ENCODE measurements at places on chromosomes 5 and 9.

GRCh38 chr5:40160435-40160834 lies 519.3 kb upstream of the PTGER4 start:
- no peak for DNase-seq

- DNase-seq: peak; percentile 48
Measured at GRCh38 chr9:1939926-1940368, 75.2 kb upstream of the SMARCA2 start.

DNA sequence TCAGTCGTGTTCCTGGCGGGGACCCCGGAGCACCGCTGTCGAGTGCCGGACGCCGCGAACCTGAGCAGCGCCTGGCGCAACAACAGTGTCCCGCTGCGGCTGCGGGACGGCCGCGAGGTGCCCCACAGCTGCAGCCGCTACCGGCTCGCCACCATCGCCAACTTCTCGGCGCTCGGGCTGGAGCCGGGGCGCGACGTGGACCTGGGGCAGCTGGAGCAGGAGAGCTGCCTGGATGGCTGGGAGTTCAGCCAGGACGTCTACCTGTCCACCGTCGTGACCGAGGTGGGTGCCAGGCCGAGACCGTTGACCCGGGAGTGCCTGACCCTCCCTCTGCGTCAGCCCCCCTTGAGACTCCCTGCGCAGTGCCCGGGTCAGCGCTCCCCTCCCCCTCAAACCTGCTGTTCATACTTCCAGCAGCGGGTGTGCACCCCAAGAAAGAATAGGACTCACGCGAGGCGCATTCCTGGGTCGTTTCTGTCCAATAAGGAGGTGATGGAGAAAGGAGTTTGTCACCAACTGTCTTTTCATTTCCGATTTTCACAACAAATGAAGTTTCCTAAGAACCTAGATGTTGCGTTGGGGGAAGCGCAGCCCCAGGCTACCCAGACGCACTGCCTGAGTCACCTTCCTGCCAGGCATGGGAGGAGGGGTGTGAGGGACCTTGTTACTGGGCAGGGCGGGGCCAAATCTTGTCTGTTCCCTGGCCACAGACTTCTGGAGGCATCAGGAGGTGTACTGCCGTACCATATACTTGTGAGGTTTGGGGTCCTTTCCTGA lies 722 bp downstream of the SLC22A4 start:
- DNase-seq: no peak

DNA sequence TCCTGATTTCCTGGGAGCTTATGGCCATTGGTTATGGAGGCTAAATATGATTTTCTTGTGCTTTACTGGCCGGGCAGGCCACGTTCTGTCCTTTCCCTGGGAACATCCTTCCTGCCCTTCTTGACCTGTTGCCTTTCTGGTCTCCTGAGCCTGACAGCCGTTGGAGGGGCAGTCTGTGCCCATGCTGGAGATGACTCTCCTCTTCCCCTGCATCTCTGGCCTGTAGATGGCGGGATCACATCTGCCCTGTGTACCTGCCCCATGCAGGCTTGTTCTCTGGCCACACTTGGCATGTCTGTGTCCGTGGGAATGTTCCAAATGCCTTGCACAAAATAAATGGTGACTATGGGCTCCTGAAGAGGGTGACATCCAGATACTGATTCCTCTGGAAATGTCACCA lies 253.1 kb upstream of the IRX4 start:
- no peak for DNase-seq

DNA sequence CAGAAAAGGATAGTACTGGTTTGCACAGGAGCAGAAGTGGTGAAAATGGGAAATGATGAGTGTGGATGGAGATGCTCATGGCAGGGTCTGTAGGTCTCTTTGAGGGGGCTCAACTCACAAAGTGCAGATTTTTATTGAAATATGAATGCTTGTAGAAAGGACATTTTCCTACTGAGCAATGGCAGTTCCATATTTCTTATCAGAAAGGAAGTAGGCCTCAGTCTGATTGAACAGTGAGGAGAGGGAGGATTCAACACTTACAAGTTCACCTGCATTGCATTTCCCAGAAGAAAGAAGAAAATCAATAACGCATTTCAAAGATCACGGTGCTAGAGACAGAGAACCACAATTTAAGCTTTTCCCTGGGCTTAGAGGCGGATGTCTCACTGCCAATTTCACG lies 49.2 kb downstream of the ANXA2R start:
- no peak for DNase-seq

- DNase-seq: no peak
Measured at GRCh38 chr5:57382655-57383054, 100.0 kb downstream of the ACTBL2 start.

- DNase-seq: no peak
Measured at GRCh38 chr5:116953251-116953930, 378.8 kb upstream of the SEMA6A start.

- no peak for DNase-seq
Measured at GRCh38 chr5:180129291-180130190, 58.0 kb upstream of the RNF130 start.

- DNase-seq: no peak
Measured at GRCh38 chr9:129382281-129383018, 204.4 kb upstream of the IER5L start.

DNA sequence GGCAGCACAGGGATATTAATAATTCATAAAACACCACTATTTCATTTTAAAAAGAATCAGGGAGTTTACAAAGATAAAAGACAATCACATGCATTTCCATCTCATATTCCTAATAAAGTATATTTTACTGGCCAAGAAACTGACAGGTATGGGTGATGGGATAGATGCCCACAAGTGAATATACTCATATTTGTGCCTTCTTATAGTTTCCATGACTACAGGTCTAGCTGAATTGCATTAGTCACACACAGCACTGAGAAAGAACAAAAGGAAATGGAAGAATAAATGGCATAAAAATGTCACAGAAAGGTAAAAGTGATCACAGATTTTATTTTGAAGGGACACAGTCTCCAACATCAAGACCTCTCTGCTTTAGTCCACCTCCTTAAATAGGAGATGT lies 193.5 kb downstream of the PLK2 start:
- no peak for DNase-seq

DNA sequence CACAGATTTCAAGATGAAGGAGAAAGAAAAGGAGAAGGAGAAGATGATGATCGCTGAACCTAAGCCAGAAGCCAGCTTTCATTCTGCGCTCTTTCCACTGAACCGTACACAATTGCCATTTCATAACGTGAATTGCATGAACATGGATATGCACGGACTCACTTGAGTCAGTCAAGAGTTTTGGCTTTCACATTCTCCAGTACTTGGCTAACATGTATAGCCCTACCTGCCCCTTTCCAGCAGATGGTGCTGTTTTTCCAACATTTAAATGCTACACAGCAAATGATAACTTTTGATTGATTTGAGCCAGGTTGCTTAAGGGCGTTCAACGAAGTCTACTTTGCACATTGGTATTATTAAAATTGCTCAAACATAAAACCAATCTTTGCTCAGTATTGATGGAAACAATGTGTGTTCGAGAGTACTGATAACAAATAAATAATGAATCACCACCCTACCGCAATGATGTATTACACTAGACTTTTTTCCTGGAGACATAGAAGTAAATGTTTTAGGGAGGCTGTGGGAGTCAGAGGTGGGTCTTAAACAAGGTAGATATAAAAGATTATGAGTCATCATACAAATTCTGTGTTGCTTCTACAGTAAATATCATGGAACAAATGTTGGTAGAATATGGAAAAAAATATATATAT lies 196.4 kb downstream of the TRPM3 start:
- peak; percentile 47 for DNase-seq

DNA sequence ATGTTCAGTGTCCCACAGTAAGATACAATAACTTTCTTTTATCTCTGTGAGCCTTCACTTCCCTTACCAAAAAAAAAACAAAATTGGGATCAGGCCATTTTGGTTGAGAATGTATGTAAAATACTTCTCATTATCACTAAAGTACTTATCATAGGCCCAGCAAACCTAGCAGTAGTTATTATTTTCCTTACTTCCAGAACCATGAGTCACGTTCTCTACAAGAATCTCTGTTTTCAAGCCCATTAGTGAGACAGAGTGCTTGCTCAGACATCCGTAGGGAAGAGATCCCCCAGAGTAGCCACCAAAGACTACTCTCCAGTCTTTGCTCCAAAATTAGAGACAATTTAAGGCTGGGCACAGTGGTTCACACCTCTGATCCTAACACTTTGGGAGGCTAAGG lies 103.9 kb upstream of the NR5A1 start:
- no peak for DNase-seq

- no peak for DNase-seq
Measured at GRCh38 chr9:88732128-88732527, 197.2 kb downstream of the NXNL2 start.

GRCh38 chr5:111670826-111671492 lies 86.0 kb downstream of the NREP start:
- no peak for DNase-seq

DNA sequence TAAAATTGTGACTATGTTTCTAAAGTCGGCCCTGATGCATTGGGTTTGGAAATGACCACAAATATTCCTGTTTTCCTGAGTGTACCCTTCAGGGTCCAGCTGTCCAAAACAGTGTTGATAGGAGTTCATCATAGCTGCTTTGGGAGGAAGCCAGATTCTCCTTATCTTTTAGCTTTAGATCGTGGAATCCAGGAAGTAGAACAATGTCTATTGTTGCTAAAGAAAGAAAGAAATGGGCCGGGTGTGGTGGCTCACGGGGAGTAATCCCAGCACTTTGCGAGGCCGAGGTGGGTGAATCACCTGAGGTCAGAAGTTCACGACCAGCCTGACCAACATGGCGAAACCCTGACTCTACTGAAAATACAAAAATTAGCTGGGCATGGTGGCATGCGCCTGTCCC lies 9.5 kb downstream of the CAVIN4 start:
- DNase-seq: no peak

DNA sequence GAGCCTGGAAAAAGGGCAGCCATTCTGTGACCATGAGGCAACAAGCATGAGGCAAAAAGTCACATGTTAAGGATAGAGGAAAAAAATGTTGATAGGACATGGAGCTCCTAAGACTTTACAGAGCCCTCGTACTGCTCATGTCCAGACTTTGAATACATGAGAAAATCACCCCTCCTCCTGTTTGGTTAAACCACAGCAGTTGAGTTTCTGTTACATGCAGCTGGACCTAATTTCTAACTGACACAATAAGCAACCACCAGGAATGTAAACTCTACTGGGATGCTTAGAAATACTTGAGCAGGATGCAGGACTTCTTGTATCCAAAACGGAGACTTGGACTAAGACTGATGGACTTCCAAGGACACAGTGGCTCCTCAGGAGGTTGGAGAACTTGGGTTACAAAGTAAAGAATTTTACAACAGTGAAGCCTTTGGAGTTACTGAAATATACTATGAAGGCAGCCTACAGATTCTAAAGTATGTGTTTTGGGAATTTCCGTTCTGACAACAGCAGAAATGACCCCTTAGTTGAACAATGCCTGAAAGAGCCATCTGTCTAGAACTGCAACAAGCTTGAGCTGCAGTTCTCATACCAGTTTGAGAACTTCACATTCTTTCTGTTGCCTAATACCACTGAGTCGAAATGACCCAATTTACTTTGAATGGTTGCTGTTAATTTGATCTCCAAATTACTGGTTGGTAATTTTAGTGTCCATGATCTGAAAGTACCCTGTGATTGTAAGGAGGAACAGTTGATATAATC lies 268.9 kb downstream of the PIK3R1 start:
- no peak for DNase-seq

DNA sequence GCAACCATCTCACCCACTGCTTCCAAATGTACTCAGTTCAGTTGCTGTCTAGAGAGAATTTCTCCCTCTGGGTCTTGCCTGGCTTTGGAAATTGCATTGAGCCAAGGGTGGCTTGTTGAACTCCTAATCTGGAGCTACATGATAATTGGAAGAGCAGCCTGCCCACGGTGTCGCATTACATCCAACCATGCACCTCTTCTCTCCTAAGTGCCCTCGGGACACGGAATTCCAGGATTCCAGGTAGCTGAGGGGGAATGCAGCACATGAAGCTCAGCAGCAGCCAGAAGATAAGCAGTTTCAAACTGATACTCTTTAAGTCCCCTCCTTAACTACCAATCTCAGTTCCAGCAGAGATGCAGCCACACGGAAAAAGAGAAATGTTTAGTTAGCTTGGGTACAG lies 509.4 kb upstream of the KLF4 start:
- no peak for DNase-seq

- DNase-seq: peak; percentile 52
Measured at GRCh38 chr5:80346055-80346454, 26.3 kb downstream of the SPZ1 start.

DNA sequence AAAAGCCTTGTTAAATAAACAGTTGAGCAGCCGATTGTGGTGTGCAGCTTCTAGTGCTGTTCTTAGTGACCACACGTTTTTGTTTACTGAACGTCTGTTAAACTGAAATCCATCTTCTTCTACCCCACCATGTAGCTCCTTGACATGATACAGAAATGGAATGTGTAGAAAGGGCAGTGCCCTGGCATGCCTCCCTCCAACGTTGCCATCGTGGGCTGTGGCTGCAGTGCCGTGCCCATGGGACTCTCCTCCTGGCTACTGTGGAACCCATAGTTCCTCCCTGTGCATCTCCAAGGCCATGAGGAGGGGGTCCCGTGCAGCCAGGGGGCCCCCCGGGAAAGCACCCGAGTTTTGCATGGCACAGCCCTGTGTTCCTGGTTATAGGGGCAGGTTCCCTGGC lies 23.3 kb upstream of the TGFBI start:
- DNase-seq: no peak

DNA sequence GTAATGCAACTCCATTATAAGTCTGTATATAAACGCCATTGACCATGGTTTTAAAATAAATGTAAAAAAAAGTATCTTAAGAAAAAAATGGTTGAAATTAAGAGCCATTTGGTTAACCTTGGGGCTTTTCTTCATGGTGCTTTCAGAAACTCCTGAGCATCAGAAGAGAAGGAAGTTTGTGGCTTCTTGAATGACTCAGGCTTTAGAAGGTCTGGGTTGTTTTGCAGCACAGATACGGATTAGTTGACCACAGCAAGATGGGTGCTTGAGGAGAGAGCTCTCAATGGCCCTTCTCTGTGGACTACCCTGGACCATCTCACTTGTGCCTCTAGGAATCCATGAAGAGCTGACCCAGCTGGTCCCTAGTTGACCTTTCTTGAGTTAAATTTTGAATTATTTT lies 189.5 kb downstream of the TMEM38B start:
- no peak for DNase-seq

GRCh38 chr9:78568774-78569173 lies 271.8 kb downstream of the PSAT1 start:
- DNase-seq: no peak

GRCh38 chr5:116577064-116577788 lies 2.6 kb upstream of the SEMA6A start:
- DNase-seq: no peak

DNA sequence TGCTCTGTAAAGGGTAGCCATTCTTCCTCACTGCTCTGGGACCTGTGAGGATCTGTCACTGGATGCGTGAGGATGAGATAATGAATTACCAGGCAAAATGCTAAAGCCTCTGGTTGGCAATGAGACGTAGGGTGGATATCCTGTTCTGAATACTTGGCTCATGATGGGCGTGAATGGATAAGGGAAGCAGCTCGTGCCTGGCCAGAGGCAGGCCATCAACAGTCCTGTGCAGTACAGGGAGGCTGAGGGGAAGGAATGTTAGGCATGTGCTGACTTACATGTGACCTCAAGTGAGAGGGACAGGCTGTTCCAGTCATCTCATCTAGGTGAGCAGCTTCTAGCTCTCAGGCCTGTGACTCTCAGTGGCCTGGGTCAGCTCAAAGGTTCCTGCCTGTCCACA lies 172.8 kb downstream of the CARTPT start:
- DNase-seq: no peak

- no peak for DNase-seq
Measured at GRCh38 chr9:123947326-123947725, 17.4 kb upstream of the DENND1A start.
